H1 (cell line): ENCODE measurements at places on chromosomes 11 and 22. TPM values are rescaled to one million over a fixed set of nuclear protein-coding genes. Genes with fewer than 3 reads are reported as not detected.

Gene IL10RA
- 0.05 and 0.16 TPM in 2 replicates for polyA plus RNA-seq

DNA sequence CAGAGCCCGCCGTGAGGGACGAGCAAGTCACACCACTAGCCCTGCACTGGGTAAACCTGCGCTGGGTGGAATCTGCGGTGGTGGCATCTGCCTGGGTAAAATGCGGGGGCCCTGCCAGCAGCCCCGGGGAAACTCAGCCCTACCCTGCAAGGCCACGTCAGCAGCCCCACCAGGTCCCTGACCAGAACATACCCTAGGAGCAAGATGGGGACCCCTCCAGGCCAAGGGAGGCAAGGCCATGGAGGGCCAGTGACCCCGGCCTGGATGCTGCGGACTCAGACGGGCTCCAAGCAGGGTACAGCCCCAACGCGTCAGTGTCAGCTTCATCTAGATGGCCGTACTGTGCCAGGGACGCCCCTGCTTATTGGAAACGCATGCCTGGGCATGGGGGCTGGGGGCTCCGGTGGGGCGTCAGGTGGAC is 26.3 kb downstream of the TOLLIP start:
- no peak for DNase-seq

- DNase-seq = no peak
These were observed 32.3 kb downstream of the ARHGAP42 start for GRCh38 chr11:100719362-100719761.

DNA sequence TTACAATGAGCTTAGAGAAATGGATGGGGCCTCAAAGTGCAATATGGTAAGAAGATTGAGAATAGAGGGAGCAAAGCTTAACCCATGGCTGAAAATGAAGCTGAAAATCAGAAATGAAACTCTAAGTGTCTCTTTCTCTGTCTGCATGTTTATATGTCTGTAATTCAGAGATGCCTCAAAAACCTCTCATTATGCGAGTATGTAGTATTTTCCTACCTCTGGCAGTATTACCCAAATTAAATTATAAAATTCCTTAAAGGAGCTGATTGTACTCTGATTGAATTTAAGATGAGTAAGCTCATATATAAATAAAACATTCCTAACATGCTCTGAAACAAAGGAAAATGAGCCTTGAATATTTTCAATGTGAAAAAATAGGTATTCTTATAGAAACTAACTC is 39.8 kb upstream of the PRSS23 start:
- DNase-seq = no peak

GRCh38 chr11:62152245-62153086 is 28.7 kb downstream of the INCENP start:
- DNase-seq = no peak

Gene NXPE4
- not detected in 2 replicates for polyA plus RNA-seq

DNA sequence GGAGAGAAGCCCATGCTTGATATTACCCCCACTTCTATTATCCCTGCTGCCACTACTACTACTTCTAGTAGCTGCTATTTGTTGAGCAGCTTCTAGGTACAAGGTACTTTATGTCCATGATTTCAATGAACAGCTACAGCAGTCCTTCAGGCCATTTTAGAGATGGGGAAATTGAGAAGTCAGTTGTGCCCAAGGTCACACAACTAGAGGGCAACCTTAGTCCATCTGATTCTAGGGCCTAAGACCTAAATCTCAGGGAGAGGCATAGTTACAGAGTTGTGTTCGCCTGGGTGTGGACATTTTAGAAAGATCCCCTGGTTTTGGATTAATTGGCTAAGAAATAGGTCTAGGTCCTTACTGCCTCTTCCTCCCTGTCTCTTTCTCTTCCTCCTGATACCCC is 52.3 kb downstream of the MICAL2 start:
- no peak for DNase-seq

- DNase-seq = no peak
These were observed 15.9 kb upstream of the PDE2A start for GRCh38 chr11:72690166-72690565.

DNA sequence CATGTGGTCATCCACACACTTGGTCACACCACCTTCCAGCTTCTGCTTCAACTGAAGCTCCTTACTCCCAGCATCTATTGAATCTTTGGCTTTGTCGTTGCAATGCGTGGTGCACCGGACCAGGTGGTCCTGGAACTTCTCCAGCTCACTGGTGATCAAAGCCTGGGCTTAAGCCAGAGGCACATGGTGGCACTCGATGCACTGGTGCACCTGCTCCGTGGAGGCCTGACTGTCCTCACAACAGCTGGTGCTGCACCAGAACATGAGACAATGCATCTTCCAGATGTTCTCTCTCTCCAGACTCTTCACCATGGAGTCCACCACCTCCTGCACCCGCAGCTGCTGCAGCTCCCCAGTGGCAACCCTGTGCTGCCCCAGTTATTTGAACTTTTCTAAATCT is 56.0 kb downstream of the CELSR1 start:
- no peak for DNase-seq

Gene UCP2
- polyA plus RNA-seq = 55.2 and 79.1 TPM in 2 replicates
